M059J (cell line): ENCODE measurements at places on chromosomes 6 and 20. TPM values are rescaled to one million over a fixed set of nuclear protein-coding genes. Genes with fewer than 3 reads are reported as not detected.

Gene PROKR2
- not detected in 2 replicates for total RNA-seq

Gene LY6G6C
- not detected in 2 replicates for total RNA-seq

Gene RAET1L
- total RNA-seq = 0.42 TPM in 1 of 2 replicates, not detected in the other

Gene GABRR2
- 0.25 TPM in 1 of 2 replicates, not detected in the other for total RNA-seq

Gene NHLRC1
- 1.9 and 3.4 TPM in 2 replicates for total RNA-seq

Gene GHRH
- not detected in 2 replicates for total RNA-seq

Gene ECHDC1
- 64.1 and 71.8 TPM in 2 replicates for total RNA-seq

Gene RNF217
- total RNA-seq = 10.6 and 12.0 TPM in 2 replicates

Gene BPIFB2
- total RNA-seq = not detected in 2 replicates

Gene CDS2
- 25.8 and 42.0 TPM in 2 replicates for total RNA-seq

Gene GRM1
- 0.02 TPM in 2 replicates for total RNA-seq

Gene DOP1A
- total RNA-seq = 10.3 and 17.5 TPM in 2 replicates
